Amygdala (tissue), 56 donors: ENCODE measurements at places on chromosomes 4 and X.

GRCh38 chr4:125421547-125421946 is 106.8 kb downstream of the FAT4 start:
- DNase-seq, result no peak

DNA sequence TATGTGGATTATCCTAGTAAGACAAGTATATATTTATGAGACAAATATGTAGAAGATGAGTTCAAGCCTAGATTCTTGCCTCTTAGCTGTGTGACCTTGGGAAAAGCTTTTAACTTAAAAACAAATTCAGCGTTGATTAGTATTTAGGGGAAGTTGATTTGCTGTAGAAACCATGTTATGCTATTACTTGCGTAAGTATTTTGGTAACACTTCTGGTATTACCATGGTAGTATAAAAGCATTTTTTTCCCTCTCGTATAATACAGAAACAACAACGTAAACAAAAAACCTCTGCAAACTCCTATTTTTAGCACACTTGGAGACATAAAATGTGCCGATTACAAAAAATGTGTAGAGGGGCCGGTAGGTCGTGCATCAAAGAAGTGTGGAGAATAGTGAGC is 33.2 kb downstream of the STAG2 start:
- DNase-seq, result no peak

- DNase-seq, result no peak
Observed at GRCh38 chr4:74161666-74162450, 3.9 kb downstream of the MTHFD2L start.

- no peak for DNase-seq
Observed at GRCh38 chr4:26459756-26460530, 30.3 kb downstream of the CCKAR start.

DNA sequence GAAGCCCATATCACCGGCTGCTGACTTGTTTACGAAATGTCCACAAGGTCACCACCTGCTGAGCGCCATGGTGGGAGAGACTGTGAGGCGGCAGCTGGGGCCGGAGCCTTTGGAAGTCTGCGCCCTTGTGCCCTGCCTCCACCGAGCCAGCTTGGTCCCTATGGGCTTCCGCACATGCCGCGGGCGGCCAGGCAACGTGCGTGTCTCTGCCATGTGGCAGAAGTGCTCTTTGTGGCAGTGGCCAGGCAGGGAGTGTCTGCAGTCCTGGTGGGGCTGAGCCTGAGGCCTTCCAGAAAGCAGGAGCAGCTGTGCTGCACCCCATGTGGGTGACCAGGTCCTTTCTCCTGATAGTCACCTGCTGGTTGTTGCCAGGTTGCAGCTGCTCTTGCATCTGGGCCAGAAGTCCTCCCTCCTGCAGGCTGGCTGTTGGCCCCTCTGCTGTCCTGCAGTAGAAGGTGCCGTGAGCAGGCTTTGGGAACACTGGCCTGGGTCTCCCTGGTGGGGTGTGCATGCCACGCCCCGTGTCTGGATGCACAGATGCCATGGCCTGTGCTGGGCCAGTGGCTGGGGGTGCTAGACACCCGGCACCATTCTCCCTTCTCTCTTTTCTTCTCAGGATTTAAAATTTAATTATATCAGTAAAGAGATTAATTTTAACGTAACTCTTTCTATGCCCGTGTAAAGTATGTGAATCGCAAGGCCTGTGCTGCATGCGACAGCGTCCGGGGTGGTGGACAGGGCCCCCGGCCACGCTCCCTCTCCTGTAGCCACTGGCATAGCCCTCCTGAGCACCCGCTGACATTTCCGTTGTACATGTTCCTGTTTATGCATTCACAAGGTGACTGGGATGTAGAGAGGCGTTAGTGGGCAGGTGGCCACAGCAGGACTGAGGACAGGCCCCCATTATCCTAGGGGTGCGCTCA is 8.7 kb upstream of the MSANTD1 start:
- DNase-seq, result no peak

GRCh38 chr4:33739884-33740632 is 2504.3 kb downstream of the ARAP2 start:
- no peak for DNase-seq

DNA sequence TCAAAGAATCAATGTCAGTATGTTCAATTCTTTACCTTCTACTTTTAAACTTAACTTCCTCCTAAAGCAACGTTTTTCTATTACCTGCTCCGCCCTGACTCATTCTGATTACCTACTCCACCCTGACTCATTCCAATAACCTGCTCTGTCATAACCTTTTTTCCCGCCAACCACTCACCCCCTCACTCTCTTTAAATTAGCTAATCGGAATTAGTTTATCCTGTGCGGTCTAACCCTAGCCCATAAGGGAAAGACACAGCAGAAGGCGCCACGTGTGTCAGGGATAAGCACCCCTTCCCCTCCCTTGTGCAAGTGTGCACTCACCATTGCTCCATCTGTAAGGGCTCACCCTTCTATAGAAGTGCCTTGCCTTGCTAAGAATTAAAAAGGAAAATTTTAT is 64.4 kb downstream of the EIF4E start:
- DNase-seq, result no peak

DNA sequence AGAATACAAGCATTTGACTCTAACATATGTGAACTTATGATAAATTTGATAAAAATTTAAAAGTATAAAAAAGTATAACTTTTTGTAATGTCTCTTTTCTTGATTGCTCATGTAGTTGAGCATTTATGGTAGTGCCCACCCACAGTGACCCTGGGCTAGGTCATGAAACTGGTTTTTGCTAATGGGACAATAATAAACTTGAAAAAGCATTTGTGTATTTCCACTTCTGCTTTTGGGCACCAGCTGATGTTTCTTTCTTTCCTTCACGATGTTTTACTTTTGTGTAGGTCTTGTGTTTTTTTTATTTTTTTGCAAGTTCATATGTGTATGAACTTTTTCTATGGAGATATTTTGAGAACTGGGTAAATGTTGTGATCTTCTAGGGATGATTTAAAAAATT is 313.1 kb downstream of the CBLL2 start:
- DNase-seq, result no peak

- no peak for DNase-seq
Observed at GRCh38 chr4:16530688-16531635, 304.7 kb upstream of the TAPT1 start.

DNA sequence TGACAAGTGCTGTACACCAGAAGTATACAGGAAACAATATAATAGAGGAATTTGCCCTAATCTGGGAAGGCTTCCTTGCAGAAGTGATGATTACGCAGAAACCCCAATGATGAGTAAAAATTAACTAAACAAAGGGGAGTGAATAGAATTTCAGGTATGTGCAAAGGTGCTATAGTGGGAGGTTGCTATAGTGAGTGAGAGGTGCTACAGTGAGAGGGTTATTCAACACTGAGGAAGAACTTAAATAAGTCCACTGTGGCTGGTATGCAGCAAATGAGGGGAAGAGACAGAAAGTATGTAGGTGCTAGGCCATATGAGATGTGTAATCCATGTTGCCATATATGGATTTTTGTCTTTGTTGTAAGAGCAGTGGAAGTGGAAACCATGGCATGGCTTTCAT is 69.5 kb downstream of the TRIM2 start:
- no peak for DNase-seq

GRCh38 chrX:116413273-116413672 is 23.1 kb upstream of the SLC6A14 start:
- DNase-seq, result no peak

DNA sequence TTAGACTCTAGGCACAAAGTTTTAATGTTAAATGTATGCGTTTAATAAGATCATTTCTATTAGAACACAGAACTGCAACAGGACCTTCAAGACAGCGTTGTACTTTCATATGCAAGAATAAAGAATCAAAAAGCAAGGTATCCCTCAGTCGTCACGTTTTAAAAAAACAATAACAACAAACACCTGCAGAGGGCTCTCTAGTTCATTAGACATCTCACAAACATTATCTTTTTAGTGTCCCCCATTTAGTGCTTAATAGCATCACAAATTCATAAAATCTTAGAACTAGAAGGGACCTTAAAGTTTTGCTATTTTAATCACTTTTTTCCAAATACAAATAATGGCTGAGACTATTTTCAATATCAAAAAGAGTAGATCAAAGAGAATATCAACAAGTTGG is 236.6 kb downstream of the DCHS2 start:
- DNase-seq, result no peak

- no peak for DNase-seq
Observed at GRCh38 chrX:63561425-63561824, 210.3 kb upstream of the SPIN4 start.

DNA sequence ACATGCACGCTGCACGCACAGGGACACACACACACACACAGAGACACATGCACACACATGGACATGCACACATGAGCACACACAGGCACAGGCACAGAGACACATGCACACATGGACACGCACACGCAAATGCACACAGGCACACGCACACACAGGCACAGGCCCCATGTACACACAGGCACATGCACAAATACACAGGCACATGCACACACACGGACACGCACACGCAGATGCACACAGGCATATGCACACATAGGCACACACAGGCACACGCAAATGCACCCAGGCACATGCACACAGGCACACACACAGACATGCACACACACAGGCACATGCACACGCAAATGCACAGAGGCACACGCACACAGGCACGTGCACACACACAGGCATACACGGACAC is 30.3 kb upstream of the HTRA3 start:
- no peak for DNase-seq

GRCh38 chr4:94758141-94758699 is 465 bp downstream of the BMPR1B start:
- no peak for DNase-seq

DNA sequence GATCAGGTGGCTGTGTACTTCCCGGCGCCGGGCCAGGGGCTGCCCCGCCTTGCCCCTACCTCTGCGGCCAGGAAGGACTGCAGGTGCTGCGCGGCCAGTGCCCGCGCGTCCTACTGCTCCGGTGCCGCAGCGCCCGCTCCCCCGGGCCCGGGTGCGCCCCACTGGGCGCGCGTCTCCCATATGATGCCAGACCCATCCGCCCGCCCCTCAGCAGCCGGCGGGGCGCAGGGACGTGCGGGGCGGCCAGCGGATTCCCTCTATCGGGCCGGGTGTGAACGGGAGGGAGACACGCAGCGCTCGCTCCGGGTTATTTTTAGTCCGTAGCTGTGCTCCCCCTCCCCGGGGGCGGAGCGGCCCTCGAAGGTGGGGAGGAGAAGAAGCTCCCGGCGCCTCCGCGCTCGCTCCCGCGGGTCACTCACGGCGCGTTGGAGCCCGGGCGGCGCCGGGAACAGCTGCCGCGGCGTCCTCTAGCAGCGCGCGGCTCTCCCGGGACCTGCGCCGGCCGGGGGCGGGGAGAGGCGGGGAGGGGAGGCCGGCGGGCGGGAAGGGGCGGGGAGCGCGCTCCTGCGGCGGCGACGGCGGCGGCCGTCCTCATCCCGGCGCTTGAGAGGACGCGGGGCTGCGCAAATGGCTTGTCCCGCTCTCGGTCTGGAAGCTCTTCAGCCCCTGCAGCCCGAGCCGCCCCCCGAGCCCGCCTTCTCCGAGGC is 103.6 kb downstream of the UCHL1 start:
- peak; percentile 75 for DNase-seq

DNA sequence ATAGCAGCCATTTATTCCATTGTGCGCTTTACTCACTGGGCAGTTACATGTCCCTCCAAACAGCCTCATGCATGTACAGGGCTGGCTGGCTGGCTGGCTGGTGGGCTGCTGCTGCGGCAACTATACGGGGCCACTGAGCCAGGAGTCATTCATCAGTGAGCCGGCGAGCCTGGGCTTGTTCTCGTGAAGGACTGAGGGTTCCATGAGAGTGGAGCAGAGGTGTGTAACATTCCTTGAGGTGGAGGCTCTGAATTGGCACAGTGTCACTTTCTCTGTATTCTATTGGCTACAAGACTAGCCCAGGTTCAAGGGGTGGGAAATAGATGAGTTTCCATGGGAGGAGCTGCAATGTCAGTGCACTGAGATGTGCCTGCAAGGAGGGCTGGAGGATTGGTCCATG is 89.1 kb downstream of the ARHGAP10 start:
- no peak for DNase-seq

DNA sequence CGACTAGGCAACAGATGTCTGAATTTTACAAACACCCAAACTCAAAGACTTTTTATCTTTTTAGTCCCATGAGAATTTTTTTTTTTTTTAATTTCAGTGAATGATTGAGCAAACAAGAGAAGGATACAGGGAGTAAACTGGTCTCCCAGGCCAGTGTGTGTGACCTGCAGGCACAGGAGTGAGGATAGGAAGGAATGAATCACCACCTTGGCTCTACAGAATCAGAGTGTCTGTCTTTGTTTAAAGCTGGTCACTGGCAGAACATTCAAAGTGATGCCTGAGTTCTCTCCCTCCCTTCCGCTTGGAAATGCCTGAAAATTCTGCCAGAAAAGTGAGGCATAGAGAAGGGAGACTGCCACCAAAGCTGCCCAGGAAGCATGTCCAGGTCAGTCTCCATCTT is 69.5 kb downstream of the PARM1 start:
- no peak for DNase-seq

DNA sequence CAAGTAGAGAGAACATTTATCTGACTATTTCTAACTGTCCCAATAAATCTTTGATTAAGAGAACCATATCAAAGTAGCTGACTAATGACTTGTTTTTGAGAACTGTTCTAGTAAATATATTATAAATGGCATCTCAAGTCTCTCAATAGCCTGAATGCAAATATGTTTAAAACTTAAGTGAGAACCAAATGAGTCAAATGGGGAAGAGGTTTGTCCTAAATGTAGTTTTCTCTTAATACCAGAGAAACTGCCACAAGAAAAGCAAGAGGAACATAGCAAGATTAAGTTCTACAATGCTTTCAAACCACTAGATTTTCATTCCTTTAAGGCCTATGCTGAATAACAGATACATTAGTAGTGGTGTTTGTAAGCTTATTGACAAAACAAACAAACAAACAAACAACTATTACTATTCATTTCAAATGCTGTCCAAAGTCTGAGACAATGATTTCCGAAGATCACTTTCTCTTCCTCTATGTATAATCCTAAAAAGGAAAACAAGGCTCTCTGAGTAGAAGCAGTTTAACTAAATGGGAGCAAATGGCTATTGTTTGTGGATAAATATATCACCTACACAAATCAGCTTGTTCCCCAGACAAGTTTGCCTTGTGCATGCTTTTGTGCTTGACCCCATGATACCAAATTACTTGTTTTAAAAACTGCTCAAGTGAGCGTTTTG is 408.4 kb upstream of the EMCN start:
- DNase-seq, result no peak

GRCh38 chr4:128907981-128908380 is 98.5 kb downstream of the JADE1 start:
- no peak for DNase-seq

GRCh38 chrX:41730081-41730480 is 6.1 kb downstream of the GPR82 start:
- no peak for DNase-seq

DNA sequence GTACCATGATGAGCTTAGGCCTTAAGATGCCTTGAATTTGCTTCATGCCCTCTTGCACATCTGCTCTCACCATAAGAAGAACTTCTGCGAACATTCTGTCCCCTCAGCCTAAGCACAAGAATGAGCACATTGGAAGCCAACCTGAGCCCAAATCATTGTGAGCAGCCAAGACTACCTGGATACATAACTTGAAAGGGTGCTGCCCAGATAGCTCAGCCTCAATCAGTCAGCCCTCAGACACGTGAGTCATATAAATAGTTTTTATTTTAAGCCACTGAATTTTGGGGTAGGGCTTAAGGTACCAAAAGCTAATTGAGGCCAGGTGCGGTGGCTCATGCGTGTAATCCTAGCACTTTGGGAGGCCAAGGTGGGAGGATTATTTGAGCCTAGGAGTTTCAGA is 27.5 kb upstream of the BBS12 start:
- no peak for DNase-seq

- DNase-seq, result no peak
Observed at GRCh38 chr4:182263562-182263961, 20.4 kb downstream of the TENM3 start.

- no peak for DNase-seq
Observed at GRCh38 chr4:48388525-48389154, 47.3 kb downstream of the SLAIN2 start.
